ENCODE measurements at places on chromosomes 7 and 10.

GRCh38 chr10:122178655-122179054, 92.4 kb upstream of the BTBD16 start:
- DNase-seq: no peak

GRCh38 chr7:68414631-68415425, 1183.4 kb upstream of the AUTS2 start:
- no peak for DNase-seq

- no peak for DNase-seq
Observed at GRCh38 chr7:16412274-16413254, 8.8 kb downstream of the CRPPA start.

DNA sequence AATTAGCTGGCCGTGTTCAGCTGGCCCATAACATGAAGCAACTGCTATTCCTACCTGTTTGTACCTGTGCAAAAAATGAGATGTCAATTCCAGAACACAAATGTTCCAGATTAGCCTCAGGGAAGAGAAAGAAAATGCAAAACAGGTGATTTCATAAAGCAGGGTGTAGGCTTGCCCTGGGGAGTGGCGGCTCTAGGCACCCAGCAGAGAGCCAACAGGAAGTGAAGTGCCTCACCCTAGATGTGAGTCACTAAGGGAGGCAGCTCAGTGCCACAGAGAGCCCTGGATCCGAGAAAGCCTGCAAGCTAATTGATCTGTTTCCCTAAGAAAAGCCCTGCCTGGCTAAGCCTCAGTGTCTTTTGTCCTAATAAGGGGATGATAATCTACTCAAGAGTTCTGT, 240.0 kb downstream of the ARHGAP21 start:
- peak; percentile 30 for DNase-seq

GRCh38 chr10:15745751-15746150, 26.0 kb upstream of the ITGA8 start:
- DNase-seq: no peak

GRCh38 chr7:94401428-94401814, 6.7 kb downstream of the COL1A2 start:
- DNase-seq: no peak

DNA sequence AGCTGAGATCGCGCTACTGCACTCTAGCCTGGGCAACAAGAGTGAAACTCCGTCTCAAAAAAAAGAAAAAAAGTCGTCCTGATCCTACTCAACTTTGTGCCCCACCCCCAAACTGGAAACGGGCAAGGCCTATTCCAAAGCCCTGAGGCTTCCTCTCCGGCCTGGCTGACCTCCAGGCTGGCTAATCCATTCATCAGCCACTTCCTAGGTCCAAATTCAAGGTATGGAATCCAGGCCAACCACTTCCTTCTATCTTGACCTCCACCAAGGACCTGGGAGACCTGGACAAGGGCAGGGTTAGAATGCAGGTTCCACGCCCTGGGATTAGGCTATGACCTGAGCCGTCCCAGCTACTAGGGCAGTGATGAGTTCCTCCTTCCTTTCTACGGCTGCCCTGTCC, 20.4 kb upstream of the EIF4H start:
- DNase-seq: no peak

DNA sequence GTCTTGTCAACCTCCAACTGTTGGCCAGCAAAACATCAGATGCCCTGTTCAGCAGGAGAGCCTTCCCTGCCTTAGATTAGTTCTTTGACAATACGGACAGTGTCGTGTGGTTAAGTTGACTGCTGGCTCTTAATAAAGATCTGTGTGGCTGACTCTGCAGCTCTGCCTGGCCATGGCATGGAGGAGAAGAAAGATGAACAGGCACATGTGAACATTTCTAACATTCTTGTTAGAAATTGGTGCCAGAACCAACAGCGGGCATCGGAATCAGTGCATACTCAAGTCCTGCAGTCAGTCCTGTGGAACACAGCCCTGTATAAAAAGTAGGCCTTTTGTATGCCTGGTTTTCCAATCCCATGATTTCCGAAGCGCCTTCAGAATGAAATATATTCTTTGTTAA, 455.6 kb downstream of the POM121L12 start:
- DNase-seq: no peak

DNA sequence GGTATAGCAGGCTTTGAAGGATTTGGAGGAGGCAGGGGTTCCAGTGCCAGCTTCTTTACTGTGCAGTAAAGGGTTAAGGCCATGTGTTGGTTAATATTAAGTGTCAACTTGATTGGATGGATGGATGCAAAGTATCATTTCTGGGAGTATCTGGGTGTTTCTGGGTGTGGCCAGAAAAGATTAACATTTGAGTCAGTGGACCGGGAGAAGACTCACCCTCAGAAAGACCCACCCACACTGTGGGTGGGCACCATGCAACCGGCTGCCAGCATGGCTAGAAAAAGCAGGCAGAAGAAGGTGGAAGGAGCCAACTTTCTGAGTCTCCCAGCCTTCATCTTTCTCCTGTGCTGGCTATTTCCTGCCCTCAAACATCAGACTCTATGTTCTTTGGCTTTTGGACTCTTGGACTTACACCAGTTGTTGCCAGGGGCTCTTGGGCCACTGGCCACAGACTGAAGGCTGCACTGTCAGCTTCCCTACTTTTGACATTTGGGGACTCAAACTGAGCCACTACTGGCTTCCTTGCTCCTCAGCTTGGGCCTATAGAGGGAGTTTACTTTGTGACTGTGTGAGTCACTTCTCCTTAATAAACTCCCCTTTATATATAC, 6.8 kb upstream of the TRUB1 start:
- no peak for DNase-seq

DNA sequence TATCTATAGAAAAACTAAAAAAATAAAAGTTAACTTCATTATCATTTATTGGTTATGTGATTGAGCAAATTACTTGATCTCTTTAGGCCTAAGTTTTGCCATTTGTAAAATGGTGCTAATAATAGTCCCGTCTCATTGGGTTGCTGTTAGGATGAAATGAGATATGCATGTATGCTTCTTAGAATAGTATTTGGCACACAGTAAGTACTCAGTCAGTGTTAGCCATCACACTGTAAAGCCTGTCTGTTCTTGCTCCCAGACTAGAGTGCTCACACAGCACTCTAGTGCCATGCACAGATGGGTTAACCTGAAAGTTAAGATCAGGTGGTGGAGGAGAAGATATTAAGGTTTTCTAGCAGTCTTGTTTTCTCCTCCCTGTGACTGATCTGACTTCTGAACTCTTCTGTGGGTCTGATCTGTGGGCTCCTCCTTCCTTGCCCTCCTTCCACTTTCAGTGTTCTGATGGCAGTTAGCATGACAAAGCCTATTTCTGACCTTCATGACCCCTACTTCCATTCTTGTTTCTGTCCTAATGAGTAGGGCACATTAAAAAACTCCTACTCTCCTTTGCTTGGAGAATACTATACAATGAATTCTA, 167.5 kb downstream of the RNLS start:
- no peak for DNase-seq

GRCh38 chr7:48710995-48711394, 213.4 kb upstream of the CDC14C start:
- DNase-seq: no peak

GRCh38 chr10:74194545-74194944, 43.5 kb downstream of the ADK start:
- no peak for DNase-seq

DNA sequence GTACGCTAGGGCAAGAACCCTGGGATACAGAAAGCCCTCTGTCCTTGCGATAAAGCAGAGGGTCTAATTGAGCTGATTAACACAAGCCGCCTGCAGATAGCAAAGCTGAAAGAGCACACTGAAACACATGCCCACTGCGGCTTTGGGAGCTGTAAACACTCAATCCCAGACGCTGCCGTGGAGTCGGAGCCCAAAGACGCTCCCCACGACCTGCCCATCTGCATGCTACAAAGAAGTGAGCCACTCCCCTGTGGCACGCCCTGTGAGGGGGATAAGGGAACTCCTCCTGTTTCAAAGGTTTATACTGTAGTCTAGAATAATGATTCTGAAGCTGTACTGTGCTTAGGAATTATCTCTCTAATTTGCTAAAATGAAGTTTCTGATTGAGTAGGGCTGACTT, 985.6 kb upstream of the GHITM start:
- DNase-seq: peak; percentile 76

DNA sequence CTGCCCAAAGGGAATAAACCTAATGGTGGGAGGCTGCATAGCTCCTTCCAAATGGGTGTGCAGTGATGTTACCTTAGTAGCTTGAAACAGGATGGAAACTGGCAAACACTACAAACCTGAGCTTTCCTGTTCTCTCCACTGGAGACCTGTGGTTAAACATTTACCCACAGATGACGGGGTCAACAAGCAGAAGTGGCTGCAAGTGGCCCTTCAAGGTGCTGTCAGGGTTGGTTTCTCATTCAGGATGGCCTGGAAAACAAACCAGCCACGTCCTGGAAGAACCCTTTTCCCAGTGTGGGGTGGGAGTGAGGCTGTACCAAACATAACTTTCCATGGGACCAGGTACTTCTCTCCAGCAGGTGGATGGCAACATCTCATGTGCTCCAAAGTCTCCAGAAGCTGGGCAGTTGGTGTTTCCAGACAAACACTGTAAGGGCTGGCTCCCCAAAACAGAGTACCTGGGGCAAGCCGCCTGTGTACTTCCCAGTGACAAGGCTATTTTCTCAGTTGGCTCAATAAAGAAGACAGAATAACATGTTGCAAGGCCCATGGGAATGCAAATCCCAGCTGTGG, 67.5 kb downstream of the DNAJB9 start:
- DNase-seq: no peak

DNA sequence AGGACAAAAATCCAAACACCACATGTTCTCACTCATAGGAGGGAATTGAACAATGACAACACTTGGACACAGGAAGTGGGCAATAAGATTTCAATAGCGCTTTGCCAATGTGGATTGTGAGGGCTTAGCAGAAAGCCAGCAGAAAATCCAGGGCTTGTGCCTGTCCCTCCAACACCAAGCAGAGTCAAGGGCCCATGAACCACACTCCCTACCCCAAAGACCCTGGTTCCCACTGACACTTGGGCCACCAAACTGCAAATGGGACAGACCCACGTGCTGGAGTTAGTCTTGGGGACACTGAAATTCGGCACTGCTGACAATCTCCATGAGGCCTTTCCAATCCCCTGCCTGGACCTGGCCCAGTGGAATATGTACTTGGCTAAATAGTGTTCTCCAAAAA, 67.0 kb downstream of the GRID1 start:
- peak; percentile 2 for DNase-seq

GRCh38 chr7:107684947-107685463, 24.4 kb downstream of the SLC26A4 start:
- DNase-seq: no peak

DNA sequence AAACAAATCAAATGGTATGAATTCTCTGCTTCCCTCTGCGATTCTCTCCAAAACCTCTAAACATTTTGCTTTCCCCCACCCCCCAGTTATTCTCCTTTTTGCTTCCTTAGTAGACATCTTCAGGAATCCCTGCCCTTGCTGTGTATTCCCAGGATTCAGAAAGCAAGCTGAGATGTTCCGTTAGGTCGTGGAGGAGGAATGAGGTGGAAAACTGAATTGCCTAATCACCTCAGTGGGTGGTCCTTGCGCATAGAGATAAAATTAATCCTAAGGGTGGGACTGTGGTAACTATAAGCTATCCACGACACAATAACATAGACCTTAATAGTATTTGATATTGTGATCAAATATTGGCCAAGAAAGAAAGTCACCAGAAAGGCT, 49.1 kb upstream of the SEMA3C start:
- no peak for DNase-seq

GRCh38 chr10:31625566-31625965, 303.1 kb downstream of the ARHGAP12 start:
- DNase-seq: no peak

DNA sequence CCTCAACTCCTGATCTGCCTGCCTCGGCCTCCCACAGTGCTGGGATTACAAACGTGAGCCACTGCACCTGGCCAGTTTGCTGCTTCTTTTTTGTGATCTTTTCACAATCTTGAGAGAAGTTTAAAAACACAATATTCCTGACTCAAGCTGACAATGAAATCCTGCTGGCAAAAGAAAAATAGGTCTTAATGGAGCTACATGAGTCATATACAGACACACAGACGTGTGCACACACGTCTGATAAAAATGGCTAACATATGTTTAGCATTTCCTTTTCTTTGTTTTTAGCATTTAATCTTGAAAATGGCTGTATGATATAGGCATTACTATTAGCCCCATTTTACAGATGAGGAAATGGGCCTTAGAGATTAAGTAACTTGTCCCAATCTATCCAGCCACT, 29.4 kb upstream of the RAB18 start:
- DNase-seq: no peak

GRCh38 chr10:128000471-128001362, 93.8 kb downstream of the PTPRE start:
- DNase-seq: no peak

DNA sequence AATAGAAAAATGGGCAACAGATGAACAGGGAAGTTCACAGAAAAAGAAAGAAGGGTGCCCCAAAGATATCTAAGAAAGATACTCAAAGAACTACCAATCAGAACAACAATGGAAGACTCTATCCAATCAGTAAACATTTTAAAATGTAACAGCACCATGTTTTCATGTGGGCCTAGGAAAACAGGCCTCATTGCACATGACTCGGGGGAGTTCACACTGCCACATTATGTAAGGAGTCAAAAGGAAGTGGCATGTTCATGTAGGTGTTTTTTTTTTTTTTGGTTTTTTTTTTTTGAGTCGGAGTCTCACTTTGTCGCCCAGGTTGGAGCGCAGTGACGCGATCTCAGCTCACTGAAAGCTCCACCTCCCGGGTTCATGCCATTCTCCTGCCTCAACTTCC, 132.2 kb downstream of the USP6NL start:
- DNase-seq: no peak

- DNase-seq: no peak
Observed at GRCh38 chr10:34670081-34670480, 145.0 kb downstream of the PARD3 start.

DNA sequence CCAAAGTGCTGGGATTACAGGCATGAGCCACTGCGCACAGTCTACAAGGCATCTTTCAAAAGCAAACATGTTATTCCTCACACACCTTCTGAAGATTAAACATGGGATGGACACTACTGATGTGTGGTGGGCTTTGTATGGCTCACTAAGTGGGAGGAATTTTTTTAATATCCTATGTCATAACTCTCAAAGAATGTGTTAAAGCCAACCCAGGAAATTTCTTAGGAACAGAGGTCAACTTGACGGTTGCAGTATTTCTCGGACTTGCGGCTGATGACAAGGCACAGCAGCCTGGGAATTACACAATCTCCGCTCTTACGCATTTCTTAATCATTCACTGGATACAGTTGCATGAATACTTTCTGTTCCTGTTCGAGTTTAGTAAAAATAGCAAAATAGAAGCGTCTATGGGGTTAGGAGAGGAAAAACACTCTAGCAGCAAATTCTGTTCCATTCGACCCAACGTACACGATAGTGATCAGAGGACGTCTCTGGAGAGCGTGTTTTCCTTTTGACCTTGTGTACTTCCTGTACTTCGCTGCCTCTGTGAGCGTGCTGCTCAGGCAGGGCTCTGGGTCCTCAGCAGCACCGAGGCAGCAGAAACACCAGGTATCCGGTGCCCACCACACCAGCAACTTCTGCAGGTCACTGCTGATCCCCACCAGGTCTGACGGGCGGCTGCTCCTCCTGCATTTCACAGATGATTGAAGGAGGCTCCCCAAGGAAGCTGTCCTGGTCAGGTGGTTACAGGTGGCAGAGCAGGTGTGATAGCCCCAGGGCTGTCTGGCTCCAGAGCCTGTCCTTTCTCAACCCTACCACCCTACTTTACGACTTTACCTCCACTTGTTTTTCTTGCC, 26.4 kb upstream of the SRGN start:
- no peak for DNase-seq

- peak; percentile 85 for DNase-seq
Observed at GRCh38 chr10:78405231-78405630, 371.6 kb downstream of the RPS24 start.
